ENCODE measurements at places on chromosomes 11 and 22.
A peak's percentile ranks its signal among the peaks of the same experiment; 100 is the strongest.

- peak; percentile 33 for DNase-seq
Observed at GRCh38 chr11:123357990-123358827, 71.9 kb upstream of the GRAMD1B start.

DNA sequence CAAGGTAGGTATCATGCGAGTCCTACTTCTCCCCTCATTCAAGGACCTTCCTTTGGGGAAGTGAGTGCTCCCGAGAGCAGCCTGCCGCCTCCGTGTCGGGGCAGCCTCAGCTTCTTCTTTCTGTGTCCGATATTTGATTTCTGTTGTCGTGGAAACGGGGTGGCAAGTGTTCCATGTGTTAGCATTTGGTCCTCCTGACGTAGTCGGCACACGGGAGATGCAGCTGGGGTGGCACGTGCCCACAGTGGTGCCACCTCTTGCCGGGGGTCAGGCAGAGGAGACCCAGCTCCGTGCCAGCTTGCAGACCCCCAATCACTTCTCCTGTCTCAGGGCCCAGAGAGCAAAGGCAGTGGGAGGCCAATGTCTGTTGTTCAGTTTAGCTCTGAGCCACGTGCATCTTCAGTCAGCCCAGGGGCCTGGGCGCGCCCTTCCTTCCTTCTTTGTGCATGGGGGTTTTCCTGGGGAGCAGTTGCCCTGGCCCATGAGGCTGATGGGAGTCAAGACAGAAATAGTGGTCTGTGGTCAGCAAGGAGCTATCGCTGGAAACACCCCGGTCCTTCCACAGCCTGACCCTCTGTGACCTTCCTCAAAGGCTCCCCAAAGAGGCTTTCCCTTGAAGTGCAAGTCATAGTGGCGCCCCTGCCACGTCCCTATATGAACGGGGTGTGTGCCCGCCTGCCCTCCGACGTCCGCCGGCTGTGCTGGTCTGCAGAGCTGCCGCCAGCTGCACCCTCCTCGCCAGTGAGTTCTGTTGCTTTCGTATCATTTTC, 44.5 kb downstream of the PARVB start:
- peak; percentile 36 for DNase-seq

GRCh38 chr11:88535916-88536547, 198.5 kb upstream of the CTSC start:
- no peak for DNase-seq

DNA sequence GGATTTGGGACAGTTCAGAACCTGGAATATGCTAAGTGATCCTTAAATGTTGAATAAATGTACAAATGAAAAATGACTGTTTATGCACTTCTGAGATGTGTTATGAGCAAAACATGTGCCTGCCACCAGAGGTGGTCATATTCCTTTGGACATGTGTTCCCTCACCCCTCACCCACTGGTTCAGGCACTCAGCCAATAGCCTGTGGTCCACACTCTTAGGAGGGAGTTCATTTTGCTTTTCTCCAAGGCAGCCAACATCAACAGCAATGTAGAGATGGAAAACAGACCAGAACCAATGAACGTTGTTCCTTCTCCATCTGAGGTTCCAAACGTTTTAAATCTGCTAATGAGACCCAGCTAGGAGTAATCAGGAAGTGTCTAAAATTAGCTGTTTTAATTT, 44.0 kb downstream of the RPUSD4 start:
- DNase-seq: no peak

- DNase-seq: peak; percentile 19
Observed at GRCh38 chr22:21568347-21569075, 997 bp downstream of the UBE2L3 start.
